Naive thymus-derived CD4-positive, alpha-beta T cell (primary cell): ENCODE measurements at places on chromosomes 2 and 18.

- DNase-seq = no peak
- H3K4me1 ChIP-seq = no peaks in the 10 kb centered on the region
- no peaks in the 10 kb centered on the region for H3K27me3 ChIP-seq
- no peak overlapping the region for H3K27ac ChIP-seq
- no peaks in the 10 kb centered on the region for H3K36me3 ChIP-seq
- H3K4me3 ChIP-seq = no peak overlapping the region
Measured at GRCh38 chr2:29224693-29225551, 109.7 kb downstream of the CLIP4 start.

DNA sequence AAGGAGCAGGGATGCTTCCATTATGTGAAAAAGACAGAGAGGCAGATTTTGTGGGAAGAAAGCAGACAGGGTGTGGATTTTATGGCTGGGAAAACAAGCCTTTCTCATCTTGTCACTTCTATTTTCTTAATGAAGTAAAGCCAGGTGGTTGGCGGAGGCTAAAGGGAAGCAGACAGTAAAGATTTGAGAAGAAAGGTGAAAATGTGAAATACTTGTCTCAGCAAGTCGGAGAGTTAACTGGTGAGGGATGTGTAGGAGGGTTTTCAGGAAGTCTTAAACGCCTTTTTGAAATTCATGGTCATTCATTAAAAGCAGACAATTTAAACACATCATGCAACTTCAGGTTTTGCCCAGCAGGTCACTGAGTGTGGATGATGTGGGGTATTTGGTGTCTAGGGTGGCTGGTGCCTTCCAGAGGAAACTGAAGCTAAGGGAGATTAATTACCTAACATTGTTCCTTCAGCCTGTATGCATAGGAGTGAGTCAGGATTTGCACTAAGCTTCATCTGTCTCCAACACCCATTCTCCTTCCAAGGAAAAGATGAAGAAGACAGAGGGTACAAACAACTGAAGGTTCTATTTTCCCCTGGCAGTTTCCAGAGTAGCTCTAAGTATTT lies 20.7 kb downstream of the SLC14A2 start:
- no peaks in the 10 kb centered on the region for H3K27me3 ChIP-seq
- no peak overlapping the region for H3K4me3 ChIP-seq
- DNase-seq = no peak
- H3K4me1 ChIP-seq = no peaks in the 10 kb centered on the region
- H3K36me3 ChIP-seq = no peaks in the 10 kb centered on the region

DNA sequence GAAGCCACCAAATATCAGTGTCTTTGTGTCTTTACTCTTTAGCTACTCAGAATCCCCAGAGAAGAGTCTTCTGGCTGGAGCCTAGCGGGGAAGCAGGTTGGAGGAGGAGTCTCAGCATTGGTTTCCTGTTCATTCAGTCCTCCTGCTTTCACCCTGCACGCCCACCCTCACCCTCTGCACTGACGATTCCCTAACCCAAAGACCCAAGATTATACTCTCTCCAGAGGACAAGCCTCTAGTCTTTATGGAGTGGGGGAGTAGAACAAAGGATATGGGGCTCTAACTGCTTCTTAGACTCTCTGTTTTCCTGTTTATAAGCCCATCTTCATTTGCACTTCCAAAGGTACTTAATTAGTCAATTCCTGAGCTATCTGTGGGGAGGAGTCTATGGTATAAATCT lies 338.8 kb downstream of the AGPS start:
- DNase-seq = no peak
- no peaks in the 10 kb centered on the region for H3K4me1 ChIP-seq
- H3K27ac ChIP-seq = no peak overlapping the region

DNA sequence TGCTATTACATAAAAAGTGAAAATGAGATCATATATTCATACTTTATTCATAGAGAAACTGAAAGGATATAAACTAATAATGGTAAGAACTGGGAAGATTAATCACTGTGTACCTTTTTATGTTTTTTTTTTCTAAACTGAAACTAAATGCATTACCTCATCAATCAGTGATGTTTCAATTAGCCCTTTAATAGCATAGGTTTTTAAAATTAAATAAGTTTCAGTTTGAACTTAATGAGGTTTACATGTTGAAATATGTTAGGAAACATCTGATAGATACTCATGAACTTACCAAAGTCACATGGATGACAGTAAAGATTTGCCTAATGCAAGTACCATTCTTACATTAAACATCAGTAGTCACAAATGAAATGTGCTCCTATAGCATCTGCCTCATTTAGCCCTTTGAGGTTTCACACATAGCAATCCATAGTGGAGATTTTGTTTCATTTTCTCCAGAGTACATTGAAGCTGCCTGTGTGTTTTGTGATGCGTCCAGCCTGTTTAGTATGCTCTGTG lies 8.9 kb downstream of the MAPRE2 start:
- no peak overlapping the region for H3K4me3 ChIP-seq
- no peaks in the 10 kb centered on the region for H3K27me3 ChIP-seq
- no peak for DNase-seq

DNA sequence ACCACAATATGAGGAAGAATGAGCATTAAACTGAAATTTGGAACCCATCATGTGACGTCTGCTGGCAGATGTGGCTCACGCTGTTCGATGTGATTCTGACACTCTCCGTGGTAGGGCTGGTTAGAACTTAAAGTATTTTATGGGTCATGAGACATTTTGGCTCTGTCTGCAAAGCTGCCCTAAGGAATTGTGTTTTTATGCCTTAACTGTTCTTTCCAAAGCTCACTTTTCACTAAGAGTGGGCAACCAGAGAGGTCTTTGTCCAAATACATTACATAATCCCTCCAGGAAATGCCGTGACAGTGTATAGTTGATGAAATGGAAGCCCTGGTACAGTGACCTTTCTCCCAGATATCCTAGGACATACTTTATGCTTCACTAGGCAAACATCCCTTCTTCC lies 119.1 kb downstream of the AQP4 start:
- no peak overlapping the region for H3K27ac ChIP-seq
- H3K4me1 ChIP-seq = no peaks in the 10 kb centered on the region
- DNase-seq = no peak
- H3K4me3 ChIP-seq = no peak overlapping the region
